Stimulated activated CD4-positive, alpha-beta T cell treated with anti-CD3 and anti-CD28 coated beads, TNF-alpha, amount 100 ng/mL, for 24 hours (primary cell): ENCODE measurements at places on chromosomes 11 and 22.

- no peak for DNase-seq
Observed at GRCh38 chr11:125952973-125953372, 7.1 kb downstream of the VSIG10L2 start.

GRCh38 chr11:120952461-120953434 is 71.2 kb upstream of the TBCEL start:
- peak; percentile 45 for DNase-seq

GRCh38 chr22:36881504-36882245 is 20.9 kb downstream of the NCF4 start:
- no peak for DNase-seq

- no peak for DNase-seq
Observed at GRCh38 chr22:24810043-24810749, 4.2 kb downstream of the SGSM1 start.

DNA sequence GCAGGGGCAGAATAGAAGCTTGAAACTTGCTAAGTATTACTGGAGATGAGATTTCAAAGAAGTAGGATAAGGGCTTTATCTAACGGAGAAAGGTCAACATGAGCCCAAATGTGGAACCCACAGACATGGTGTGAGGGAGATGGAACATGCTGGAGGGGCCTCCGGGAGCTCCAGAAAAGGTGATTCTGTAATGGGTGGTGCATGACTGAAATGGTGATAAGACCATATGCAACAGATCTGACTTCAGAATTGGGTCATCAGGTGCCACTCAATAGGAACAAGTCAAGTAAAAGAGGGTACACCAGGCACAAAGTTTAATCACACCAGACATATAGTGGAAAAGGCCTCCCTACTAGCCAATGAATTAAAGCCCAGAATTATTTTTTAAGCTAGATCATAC is 7.9 kb upstream of the CEP295 start:
- DNase-seq = no peak

DNA sequence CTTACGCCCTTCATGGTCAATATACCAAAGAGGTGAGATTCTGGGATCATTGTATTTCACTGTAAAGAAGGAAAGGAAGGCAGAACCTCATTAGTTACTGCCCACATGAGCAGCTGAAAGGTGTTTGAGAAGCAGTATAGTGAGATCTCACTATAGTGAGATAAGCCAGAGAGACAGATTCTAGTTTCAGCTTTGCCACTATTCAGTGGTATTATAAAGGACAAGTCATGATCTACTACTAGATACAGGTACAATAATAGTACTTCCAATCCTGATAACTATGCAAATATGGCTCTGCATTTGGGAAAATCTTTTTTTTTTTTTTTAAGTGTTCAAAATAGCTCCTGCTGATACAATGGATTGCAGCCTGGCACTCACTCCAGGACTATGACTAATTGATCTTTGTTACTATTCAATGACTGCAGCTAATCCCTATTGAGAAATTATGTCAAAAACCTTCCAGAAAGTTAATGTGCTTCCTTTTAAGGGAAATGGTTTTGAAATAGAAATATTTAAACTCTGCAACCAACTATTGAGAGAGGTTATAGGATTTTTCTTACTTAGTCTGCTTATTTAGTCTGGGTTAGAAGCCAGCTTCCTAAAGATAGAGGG is 8.3 kb upstream of the DLAT start:
- no peak for DNase-seq

GRCh38 chr11:128633384-128633965 is 46.1 kb upstream of the ETS1 start:
- no peak for DNase-seq

- no peak for DNase-seq
Observed at GRCh38 chr11:87851234-87851633, 324.0 kb downstream of the RAB38 start.

GRCh38 chr11:110738641-110739040 is 26.4 kb upstream of the ARHGAP20 start:
- no peak for DNase-seq

GRCh38 chr11:44376423-44376822 is 66.5 kb upstream of the ALX4 start:
- no peak for DNase-seq

GRCh38 chr22:50298937-50299784 is 8.3 kb downstream of the PLXNB2 start:
- DNase-seq = no peak

- peak; percentile 62 for DNase-seq
Observed at GRCh38 chr22:39117585-39118191, 20.6 kb downstream of the APOBEC3H start.

GRCh38 chr22:19554834-19555404 is 30.7 kb upstream of the CLDN5 start:
- DNase-seq = no peak

- DNase-seq = peak; percentile 66
Observed at GRCh38 chr11:67614730-67615714, 8.3 kb downstream of the NDUFV1 start.

DNA sequence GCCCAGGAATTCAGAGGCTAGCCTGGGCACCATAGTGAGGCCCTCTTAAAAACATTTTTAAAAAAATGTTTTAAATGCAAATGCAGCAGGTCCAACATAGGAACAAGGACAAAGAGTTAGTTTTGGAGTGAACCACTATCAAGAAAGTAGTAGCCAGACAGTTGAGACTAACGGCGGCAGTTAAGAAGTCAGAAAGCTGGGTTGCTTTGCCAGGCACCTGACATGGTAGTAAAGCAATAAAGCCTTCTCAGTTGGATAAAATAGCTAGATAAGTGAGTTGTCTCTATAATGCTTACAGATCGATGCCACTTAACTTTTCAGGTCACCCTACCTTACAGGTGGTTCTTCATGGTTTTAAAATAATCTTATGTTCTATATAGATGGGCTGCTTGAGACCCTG is 16.9 kb upstream of the DDX17 start:
- DNase-seq = no peak

DNA sequence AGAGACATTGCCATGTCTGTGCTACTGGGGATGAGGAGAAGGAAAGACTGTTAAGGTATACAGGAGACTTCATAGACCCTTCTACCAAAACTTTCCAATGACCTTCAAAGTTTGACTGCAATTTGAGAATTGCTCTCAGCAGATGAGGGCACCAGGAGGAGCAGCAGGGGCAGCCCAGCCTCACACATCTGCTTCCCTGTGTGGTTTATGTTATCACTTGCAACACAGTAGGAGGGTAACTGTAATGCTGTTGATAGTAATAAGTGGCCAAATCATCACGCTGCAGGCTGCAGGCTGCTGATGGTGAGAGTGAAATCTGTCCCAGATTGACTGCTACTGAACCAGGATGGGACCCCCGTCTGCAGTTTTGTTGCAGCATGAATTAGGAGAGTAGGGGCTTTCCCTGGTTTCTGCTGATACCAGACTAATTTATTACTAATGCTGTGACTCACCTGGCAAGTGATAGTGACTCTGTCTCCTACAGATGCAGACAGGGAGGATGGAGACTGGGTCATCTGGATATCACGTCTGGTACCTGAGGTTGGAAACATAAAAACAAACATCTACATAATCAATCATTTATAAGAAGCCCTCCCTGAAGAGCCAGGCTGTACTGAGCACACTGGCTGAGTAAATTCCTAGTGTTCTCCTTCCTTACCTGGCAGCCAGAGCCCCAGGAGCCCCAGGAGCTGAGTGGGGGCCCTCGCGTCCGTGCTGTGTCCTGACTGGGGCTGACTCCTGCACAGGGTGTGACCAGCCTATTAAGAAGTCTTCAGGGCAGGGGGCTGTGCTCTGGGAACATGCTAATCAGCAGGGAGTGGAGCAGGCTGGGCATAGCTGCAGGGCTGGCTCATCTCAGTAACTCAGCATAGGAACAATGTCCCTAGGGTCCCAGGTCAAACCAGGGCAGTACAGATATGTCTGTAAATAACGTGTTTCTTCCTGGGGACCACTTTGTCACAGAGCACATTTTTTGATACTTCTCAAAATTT is 74.4 kb downstream of the GAB4 start:
- DNase-seq = no peak

GRCh38 chr11:67468056-67468455 is 995 bp downstream of the TMEM134 start:
- no peak for DNase-seq

GRCh38 chr22:21936151-21936775 is 16.4 kb downstream of the PPM1F start:
- no peak for DNase-seq

DNA sequence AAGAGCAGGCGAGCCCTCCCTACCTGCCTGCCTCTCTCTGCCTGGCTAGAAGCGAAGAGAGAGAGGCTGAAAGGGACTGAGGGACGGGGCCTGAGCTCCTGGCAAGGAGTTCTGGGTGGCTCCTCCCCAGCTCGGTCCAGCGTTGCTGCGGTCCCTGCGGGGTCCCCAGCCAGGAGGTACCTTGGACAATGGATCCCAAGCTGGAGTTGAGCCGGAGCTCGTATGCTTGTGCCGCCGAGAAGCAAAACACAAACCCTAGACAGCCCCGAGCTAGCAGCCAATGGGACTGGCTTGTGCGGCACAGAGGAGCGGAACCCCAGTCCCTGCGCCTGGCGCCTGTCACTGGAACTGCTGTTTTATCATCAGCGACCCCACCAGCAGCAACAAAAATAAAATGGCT is 18.3 kb downstream of the SLC25A18 start:
- no peak for DNase-seq

GRCh38 chr11:69816671-69817070 is 2.5 kb downstream of the FGF3 start:
- no peak for DNase-seq
